Umbilical cord (tissue), 2 donors: ENCODE measurements at places on chromosomes 16 and 17.

GRCh38 chr17:61129267-61130254 lies 270.1 kb upstream of the TBX2 start:
- DNase-seq = no peak

DNA sequence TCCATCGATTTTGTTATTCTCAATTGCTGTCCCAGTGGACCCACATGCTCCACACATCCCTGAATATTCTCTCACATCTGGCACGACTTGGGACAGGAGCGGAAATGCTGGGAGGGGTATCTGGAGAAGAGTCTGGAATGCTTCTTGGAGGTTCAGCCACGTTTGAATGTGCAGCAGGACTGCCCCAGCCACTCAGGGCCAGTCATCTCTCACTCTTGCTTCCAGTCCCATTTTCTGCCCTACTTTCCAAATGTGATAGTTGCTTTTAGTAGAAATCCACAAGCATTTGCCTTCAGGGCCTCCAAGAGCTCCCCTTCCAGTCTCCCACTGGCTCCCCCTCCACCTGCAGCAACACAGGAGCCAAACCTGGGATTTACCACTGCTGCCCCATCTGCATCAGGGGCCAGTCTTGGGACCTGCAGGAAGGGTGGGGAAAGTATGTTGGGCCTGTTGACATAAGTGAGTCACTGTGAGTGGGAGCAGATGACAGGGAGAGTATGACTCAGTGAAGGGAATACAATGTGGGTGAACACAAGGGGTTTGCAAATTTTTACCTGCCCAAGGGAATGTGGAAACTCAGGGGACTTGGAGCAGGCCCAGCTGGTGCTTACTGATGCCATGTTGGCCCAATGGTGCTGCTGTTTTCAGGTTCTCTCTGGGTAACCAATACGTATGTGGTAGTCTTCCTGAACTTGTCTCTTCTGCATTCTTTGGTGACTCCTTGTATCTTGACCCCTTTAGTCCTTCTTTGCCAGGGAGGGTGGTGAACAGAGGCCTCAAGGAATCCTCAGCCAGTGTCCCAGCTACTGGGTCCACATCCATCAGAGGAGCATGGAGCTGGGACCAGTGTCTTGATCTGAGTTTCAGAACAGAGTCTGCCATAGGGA lies 78.8 kb upstream of the CRHR1 start:
- no peak for DNase-seq

GRCh38 chr16:24821129-24821528 lies 24.6 kb upstream of the SLC5A11 start:
- no peak for DNase-seq

GRCh38 chr17:17109907-17110306 lies 67.7 kb downstream of the MPRIP start:
- DNase-seq = no peak

- DNase-seq = no peak
Observed at GRCh38 chr16:21001262-21001661, 100.7 kb downstream of the LYRM1 start.

DNA sequence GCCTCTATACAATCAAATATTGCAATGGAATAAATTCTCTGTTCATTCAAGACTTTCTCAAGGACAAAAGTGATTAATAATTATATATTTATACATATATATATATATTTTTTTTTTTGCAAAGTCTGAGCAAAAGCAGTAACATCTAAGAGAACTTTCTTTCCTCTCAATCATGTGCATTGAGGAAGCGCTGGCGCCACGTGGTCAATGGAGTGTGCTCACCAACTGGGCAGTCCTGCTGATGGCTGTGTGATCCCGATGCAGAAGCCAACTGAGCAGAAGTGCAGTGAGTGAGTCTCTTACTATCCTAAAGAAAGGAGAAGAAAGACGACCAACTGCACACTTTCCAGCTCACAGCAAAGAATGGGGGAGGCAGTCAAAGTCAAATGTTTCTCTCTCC lies 37.2 kb upstream of the ULK2 start:
- DNase-seq = peak; percentile 21

DNA sequence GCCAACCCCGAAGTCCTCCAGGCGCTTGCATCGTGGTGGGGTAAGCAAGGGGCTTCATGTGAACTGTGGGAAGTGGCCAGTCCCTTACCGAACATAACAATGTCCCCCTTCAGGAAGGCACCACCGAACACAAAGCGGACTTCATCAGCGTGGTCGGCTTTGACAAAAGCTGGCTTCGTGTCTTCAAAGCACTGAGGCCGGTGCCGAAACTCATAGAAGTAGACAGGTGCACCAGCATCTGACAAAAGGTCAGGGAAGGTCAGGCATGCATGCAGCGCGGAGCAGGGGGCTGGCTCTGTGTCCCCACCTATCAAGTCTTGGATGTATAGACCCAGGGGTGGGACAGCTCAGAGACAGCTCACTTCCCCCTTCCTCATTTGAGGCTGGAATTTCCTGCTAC lies 16.6 kb upstream of the CES1 start:
- DNase-seq = no peak

- no peak for DNase-seq
Observed at GRCh38 chr17:42266918-42267766, 9.0 kb downstream of the STAT5B start.

- no peak for DNase-seq
Observed at GRCh38 chr17:55606488-55606815, 95.2 kb upstream of the SMIM36 start.

DNA sequence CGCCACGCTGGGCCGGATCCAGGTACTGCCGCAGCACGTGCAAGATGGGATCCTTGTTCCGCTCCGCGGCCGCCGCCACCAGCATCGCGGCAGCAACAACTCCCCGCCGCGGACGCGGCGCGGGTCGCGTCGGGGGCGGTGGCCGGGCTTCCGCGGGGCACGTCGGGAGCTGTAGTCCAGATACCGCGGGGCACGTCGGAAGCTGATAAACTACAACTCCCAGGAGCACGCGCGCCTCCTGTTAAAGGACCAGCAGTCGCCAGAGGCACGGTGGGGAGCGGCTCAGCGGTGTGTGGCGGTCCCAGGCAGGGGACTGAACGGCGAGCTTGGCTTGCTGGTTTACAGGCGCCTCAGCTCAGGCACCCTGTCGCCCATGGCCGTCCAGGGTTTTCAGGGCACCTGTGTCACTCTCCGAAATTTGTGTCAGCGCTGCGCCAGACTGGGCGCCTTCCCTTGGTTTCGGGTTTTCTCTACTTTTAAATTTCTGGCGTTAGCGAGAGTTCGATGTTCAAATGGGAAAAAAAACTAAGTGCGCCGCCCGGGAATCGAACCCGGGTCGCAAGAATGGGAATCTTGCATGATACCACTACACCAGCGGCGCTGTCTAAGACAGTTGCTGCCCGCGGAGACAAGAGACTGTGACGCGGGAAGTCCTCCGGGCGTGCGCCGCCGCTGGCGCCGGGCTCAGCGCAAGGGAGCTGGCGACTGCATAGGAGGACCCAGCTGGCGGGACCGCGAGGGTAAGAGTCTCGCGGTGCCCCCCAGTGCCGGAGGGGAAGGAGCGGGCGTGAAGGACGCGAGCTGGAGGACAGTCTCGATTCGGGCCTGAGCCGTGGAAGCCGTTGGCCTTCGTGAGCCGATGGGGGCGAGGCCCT lies at the start of gene METTL26:
METTL26 (minus strand) TSS at position 100 of the 875 bp plus-strand sequence; CDS start at position 85, 15 bp downstream.
- DNase-seq = peak; percentile 97

GRCh38 chr17:37461668-37462067 lies 28.0 kb upstream of the DUSP14 start:
- DNase-seq = no peak

GRCh38 chr16:57946181-57946801 lies 24.6 kb downstream of the CNGB1 start:
- no peak for DNase-seq

- DNase-seq = no peak
Observed at GRCh38 chr17:10574324-10574723, 24.9 kb upstream of the MYH2 start.

DNA sequence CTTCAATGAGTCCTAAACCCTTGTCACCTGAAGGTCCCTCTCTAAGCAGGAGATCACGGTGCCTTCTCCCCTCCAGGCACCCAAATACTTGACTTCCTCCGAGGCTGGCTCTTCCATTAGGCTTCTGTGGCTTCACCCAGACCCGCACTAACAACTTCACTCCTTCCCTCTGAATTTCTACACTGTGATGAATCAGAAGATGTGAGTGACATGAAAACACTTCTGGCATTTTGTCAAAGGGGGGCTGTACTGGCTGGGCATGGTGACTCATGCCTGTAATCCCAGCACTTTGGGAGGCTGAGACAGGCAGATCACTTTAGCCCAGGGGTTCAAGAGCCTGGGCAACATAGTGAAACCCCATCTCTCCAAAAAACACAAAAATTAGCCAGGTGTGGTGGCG lies 72.6 kb upstream of the CNEP1R1 start:
- DNase-seq = no peak

DNA sequence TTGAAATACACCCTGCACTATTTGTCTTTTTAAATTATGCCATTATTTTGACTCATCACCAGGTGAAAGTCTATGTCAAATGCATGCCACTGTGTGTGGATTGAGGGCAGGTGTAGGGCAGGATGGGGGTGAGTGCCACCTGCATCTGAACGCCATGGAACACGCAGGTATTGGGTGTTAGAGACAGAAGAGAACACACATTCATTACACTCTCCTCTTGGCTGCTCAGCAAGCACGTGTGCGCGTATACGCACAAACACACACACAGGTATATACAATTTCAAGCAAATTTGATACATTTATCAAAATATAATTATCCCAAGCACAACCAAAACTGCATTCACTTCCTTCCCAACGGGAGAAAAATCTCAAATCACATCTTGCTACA lies 268.9 kb downstream of the NTN1 start:
- DNase-seq = no peak

GRCh38 chr17:44955674-44956425 lies 8.3 kb upstream of the KIF18B start:
- no peak for DNase-seq

- no peak for DNase-seq
Observed at GRCh38 chr17:80708480-80708879, 163.8 kb downstream of the RPTOR start.
